AG09309 (cell line): ENCODE measurements at places on chromosomes 4 and X.
A peak's percentile ranks its signal among the peaks of the same experiment; 100 is the strongest.

DNA sequence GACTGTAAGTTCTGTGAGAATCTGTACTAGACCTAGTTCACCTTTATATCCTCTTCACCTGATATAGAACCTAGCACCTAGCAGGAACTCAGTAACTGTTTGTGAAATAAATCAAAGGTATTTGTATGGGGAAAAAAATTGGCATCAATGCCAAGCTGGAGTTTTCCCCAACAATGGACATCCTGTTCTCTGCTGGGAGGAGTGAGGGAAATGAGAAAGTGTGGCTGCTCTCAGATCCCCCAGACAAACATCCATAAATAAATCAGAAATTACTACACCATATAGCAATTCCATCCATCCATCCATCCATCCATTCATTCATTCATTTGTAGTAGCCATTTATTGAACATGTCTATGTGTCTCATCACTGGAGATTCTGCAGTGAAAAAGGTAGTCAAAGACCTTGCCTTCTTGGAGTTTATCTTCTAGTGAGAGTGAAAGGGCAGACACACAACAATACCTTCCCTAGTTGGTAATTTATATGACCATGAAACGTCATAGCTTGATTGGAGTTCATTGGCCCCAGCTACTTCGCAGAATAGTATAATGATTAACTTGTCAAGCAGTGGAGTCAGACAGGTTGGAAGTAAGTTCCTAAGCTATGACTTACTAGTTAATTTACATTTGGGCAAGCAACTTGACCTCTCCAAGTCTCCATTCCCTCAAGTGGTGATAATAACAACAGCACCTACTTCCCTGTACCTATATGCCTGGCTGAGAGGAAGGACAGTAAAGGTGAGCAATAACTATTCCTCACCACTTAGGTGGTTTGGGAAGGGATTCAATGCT, 98.7 kb upstream of the KIT start:
- no peak for DNase-seq

DNA sequence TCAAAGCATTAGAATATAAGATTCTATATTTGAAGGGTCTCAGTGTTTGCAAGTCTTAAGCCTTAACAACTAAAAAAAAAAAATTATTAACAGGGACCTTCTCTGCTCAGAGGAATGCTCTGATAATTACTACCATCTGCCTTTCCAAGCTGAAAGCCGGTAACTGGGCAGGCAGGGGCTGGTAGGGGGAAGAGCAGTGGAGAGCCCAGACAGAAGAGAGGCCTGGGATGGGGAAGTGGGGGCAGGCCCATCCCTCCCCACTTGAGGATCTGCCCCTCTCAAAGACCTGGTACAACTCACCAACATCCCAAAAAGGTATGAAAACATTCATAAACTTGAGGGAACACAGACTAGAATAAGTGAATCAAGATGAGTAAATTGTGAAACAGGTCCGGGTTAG, 113.9 kb downstream of the QDPR start:
- DNase-seq, result no peak

- DNase-seq, result no peak
These were observed 61.2 kb downstream of the TRIM2 start for GRCh38 chr4:153265306-153266047.

DNA sequence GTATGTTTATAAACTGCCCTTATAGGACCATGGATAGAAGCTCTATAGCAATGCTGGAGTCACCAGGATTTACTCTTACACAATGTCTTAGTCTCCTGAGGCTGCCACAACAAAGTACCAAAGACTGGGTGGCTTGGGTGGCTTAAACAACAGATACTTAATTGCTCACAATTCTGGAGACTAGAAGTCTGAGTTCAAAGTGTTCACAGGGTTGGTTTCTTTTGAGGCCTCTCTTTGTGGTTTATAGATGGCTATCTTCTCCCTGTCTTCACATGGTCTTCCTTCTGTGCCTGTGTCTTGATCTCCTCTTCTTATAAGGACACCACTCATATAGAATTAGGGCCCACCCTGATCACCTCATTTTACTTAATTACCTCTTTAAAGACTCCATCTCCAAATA, 2.0 kb upstream of the TRPC3 start:
- no peak for DNase-seq

- DNase-seq, result no peak
These were observed 2352.3 kb downstream of the PCDH7 start for GRCh38 chr4:33072298-33073089.

- DNase-seq, result no peak
These were observed 33.9 kb downstream of the GPRIN3 start for GRCh38 chr4:89273741-89274141.

DNA sequence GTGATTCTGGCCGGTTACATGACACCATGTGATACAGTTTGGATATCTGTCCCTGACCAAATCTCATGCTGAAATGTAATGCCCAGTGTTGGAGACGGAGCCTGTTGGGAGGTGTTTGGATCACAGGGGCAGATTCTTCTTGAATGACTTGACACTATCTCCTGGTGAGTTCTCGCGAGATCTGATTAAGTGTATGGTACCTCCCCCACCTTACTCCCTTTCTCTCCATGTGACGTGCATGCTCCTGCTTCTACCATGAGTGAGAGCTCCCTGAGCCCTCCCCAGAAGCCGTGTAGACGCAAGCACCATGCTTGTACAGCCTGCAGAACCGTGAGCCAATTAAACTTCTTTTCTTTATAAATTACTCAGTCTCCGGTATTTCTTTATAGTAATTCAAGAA, 23.6 kb downstream of the CPE start:
- DNase-seq, result no peak

DNA sequence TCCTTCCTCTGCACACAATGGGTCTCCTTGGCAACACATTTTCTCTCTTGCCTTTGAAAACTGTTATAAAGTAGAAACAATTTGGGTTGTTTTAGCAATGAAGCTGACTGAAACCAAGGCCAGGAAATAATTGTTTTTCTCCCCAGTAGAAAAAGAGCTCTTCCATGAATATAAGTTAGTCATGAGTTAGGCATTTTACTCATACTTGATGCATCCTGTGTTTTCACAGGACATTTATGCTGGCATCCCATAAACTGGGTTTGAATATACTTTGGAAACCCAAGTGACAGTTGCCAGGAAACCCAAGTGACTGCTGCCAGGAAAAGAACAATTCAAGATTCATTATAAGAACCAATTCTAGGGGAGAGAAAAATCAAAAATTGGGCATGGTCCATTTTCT, 128.6 kb upstream of the NPY2R start:
- no peak for DNase-seq

GRCh38 chr4:84578540-84579402, 4.2 kb upstream of the CDS1 start:
- DNase-seq, result peak; percentile 21

GRCh38 chr4:22202975-22203710, 254.6 kb upstream of the KCNIP4 start:
- no peak for DNase-seq

DNA sequence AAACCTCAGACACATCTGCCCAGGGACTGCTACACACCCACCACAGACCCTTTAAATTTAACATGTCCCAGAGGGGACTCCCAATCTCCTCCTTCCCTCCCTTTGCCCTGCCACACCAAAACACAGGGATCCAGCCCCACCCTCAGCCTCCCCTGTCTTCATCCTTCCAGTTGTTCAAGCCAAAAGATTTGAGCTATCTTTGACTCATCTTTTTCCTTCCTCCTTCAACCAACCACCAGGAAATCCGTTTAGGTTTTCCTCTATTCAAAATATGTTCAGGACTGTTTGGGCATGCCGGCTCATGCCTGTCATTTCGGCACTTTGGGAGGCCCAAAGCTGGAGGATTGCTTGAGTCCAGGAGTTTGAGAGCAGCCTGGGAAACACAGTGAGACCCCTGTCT, 6.9 kb upstream of the STK32B start:
- no peak for DNase-seq

DNA sequence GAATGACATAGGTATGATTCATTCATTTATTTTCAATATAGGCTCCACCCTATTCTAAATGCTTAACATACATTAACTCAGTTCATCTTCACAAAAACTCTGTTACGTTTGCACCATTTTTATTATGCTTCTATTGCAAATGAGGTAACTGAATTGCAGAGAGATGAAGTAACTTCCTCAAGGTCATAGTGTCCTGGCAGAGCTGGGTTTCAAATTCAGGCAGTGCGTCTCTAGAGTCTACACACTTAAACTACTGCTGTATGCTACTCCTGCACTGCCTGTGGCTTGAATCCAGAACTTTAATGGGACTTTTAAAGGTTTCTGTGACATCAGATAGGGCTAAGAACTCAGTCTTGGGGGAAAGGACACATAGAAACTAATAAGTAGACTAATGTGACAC, 413.4 kb downstream of the UBE2NL start:
- no peak for DNase-seq

- no peak for DNase-seq
These were observed 482.9 kb downstream of the NAF1 start for GRCh38 chr4:162683659-162684370.

DNA sequence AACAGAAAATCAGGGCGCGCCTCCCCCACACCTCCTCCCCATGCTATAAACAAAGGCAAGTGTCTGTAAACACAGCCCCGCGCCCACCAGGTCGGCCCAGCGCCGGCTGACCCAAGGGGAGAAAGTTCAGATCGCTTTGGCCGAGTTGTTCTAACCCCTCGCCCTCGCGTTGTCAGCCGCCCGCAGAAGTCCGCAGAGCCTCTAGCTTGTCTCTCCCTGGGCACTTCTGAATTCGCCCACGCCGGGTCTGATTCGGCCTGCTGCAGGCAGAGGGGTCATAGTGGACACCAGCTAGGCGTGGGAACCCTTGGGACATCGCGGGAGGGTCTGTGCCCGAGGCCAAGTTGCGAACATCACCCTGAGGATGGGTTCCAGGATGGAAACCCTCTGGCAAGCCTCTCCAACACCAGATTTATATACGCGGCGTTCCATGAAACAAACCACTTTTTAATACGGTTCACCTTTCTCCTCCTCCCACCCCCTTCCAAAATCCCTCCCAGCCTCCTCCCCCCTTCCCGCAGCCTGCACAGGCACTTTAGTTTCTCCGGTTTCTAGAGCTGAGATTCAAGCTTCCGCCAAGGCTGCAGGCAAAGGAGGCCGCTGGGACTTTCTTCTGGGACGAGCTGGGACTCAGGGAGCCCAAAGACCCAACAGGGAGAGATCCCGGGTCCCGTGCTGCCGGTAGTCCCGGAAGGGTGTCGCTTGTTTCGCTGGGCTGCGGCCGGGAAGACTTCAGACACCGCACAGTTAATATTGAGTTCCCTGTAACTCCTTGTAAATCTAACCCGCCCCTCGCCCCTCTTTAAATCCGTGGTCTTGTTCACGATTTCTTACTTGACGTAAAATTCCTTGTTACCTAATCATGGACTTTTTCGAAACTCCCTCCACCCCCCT, 4.7 kb downstream of the HAND2 start:
- DNase-seq, result no peak

DNA sequence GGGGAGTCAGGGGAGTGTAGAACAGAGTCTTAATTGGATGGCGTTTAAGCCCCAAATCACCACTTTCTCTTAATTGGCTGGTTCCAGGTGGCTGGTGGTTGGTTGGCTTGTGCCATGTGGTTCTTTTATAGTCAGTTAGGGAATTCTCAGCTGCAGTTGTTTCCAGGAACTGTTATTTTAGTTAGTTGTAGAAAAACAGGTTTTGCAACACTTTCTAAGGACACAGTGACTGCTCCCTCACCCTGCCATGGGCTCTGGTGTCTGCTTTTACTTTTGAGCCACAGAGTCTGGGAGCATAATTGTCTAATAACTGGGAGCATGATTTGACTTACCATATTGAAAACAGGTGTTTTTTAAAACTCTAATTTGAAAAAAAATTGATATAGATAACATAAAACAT, 75.8 kb upstream of the PCDH18 start:
- no peak for DNase-seq

- peak; percentile 74 for DNase-seq
These were observed 74.4 kb downstream of the SORCS2 start for GRCh38 chr4:7266525-7267292.

GRCh38 chrX:13775837-13776236, 41.1 kb downstream of the GPM6B start:
- no peak for DNase-seq

GRCh38 chrX:155767051-155767875, 113.9 kb upstream of the VAMP7 start:
- peak; percentile 35 for DNase-seq

DNA sequence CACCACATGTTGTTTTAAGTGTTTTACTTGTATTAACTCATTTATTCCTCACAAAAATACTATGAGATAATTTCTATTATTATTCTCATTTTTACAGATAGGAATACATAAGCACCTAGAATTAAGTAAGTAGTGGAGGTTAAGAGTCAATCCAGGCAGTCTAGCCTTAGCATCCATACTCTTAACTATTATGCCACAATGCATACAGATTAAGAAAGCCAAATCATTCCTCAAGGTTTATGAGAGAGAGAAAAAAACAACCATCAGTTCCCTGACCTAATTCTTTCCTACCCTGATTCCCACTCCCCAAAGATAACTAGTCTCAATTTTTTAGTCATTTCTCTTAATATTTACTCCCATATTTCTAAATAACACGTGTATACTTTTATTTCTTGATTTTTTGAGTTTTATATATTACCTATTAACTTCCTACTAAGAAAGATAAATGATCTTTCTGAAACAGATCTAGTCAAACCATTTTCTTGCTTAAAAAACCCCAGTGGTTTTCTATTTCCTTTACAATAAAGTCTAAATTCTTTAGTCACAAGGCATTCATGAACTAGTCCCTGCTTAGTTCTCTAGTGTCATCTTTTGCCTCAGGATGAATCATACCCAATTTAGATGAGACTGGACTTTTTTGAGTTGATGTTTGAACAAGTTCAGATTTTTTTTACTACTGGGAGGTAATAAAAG, 16.0 kb downstream of the UBA6 start:
- no peak for DNase-seq

DNA sequence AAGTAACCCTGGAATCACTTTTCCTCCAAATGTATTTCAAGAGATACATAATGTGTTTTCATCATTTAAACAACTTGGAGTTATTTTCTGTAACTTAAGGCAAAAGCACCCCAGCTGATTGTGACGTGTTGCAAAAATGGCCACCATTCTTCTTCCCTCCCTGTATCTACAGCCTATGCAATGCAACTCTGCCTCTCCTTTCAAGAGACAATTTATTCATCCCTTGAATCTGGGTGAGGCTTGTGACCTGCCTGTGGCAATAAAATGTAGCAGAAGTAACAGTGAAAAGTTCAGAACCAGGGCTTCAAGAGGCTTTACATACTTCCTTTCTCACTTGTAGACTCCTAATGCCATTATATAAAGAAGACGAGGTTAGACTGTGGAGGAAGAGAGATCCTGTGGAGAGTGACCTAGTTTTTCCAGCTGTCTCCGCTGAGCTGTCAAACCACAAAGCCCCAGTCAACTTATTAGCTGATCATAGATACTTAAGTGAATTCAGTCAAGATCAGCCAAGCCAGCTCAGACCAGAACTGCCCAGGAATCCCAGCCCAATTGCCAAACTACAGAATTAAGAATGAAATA, 81.0 kb upstream of the KLF3 start:
- no peak for DNase-seq

GRCh38 chrX:42536286-42536685, 241.7 kb downstream of the PPP1R2C start:
- no peak for DNase-seq

DNA sequence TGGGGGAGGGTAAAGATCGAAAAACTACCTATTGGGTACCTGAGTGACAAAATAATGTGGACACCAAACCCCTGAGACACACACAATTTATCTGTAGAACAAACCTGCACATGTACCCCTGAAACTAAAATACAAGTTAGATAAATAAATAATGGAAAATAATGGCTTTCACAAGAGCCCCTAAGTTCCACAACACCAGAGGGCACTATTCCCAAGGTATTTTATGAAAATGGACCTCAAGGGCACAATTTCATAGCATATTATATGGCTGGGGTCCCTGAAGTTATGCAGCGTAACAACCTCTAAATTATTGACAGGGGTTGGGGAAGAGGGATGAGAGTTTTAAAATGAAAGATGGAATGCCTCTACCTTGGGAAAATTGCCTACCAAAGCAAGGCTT, 81.3 kb upstream of the TMEM33 start:
- DNase-seq, result no peak
